ENCODE measurements at places on chromosomes 2 and 18.

DNA sequence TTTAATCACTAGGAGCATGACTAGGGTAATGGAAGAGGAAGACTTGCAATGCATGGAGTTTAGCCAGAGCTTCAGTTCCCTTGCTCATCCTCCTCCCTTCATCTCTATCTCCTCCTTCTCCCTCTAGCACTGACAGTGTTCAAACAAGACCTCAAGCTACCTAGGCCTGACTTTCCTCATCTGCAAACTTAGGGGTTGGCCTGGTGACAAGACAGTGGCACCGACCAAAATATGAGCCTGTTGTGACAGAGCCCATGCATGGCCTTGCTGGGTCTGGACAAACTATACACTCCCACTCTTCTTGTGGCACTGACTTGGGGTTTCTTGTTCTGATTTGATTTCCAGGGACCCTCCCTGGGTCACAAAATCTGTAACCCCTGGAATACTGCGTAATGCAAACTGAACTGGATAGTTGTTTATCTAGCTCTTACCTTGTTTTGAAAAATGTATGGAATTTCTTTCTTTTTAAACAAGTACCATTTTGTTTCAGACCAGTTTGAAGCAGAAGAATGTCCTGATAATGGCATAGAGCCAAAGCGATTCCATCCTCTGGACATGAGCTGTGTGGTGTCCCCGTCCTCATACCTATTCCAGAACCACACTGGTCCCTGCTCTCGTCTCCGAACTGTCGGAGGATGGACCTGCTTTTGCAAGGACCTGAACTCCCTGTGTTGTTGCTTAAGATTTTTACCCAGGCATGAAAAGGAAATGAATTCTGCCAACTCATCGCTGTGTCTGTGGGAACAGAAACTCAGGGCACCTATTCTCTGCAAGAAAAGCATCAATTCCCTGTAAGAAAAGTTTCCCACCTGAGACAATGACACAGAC lies 33.4 kb upstream of the PPP4R1 start:
- DNase-seq = no peak

- DNase-seq = no peak
Measured at GRCh38 chr2:181685150-181685688, 4.9 kb upstream of the NEUROD1 start.

- no peak for DNase-seq
Measured at GRCh38 chr2:15669375-15669910, 77.8 kb downstream of the DDX1 start.

DNA sequence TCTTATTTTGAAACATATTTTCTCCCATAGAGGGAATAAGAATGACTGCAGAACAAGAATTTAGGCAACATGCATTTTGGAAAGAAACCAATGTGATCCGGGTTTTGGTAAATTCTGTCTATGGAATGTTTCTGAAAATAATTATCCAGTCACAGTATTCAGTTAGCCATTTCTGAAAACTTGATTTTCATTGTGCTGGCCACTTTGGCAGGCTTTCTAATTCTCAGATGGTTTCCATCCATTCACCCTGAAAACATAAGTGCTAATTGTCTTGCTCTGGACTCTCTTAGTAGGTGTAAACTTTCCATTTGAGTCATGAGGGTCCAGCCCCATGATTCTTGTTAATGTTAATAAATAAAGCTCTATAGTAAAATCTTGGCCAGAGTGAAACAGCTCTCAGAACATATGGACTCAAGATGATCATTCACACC lies 176.5 kb downstream of the RBM43 start:
- no peak for DNase-seq

- no peak for DNase-seq
Measured at GRCh38 chr2:54575379-54575888, 119.3 kb downstream of the SPTBN1 start.

GRCh38 chr18:36648803-36649202 lies 180.0 kb downstream of the TPGS2 start:
- no peak for DNase-seq

Data from activated CD4-positive, alpha-beta T cell treated with anti-CD3 and anti-CD28 coated beads for 1 hour (primary cell).